ENCODE measurements at places on chromosomes 11 and 22. TPM values are rescaled to one million over a fixed set of nuclear protein-coding genes. Genes with fewer than 3 reads are reported as not detected.

Gene CD3E
- 11.6 TPM for total RNA-seq

GRCh38 chr11:15349413-15349812, 234.7 kb downstream of the INSC start:
- no peak for DNase-seq

DNA sequence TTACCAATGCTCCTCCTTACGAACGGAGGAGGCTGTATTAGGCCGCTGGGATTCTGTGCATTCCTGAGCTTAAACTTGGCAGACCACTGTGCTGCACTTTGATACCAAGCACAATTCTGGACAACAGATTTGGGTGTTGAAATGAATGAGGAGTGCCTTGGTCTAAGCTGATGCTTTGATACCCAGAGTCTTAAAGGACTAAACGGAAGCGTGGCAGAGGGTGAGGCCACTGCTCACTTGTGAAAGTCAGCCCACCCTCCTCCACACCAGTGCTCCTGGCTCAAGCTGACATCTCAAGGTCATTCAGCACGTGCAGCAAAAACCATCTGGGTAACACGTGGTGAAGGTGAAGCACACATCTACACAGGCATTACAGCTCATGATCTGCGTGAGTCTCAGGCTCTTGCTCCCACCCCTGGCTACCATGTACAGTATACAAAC, 85.9 kb downstream of the MICAL3 start:
- DNase-seq, result no peak

Gene APOL1
- 28.6 TPM for total RNA-seq

- DNase-seq, result no peak
Measured at GRCh38 chr22:30265823-30266444, 717 bp downstream of the OSM start.

DNA sequence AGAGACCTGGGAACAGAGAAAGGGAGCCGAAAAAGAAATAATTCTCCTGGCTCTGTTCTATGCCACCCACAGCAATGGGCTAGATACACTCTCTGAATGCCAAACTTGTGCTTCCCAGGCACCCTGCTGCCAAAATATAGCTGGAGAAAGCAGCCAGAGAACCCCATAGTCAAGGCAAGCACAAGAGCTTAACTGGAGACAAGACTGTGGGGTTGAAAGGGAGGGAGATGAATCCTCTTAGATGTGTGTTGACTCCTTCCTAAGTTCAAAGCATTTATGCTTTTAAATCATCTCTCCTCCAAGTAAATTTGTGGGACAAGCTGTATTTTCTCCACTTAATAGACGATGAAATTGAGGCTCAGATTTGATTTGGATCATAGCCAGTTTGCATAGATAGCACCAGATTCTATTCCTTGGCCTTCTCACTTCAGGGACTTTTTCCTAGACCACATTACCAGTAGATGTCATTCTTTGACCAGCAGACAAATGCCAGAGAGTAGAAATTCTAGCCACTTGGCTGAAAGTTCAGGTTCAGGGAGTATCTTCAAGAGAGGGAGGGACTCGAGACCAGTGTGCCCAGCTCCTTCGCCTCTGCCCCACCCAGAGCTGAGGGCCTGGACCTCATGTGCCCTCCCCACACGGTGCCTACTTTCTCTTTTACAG, 16.5 kb upstream of the ETS1 start:
- DNase-seq, result peak; percentile 44

Gene C1QTNF6
- total RNA-seq, result 2.1 TPM
